ENCODE measurements at places on chromosomes 7 and 10.

DNA sequence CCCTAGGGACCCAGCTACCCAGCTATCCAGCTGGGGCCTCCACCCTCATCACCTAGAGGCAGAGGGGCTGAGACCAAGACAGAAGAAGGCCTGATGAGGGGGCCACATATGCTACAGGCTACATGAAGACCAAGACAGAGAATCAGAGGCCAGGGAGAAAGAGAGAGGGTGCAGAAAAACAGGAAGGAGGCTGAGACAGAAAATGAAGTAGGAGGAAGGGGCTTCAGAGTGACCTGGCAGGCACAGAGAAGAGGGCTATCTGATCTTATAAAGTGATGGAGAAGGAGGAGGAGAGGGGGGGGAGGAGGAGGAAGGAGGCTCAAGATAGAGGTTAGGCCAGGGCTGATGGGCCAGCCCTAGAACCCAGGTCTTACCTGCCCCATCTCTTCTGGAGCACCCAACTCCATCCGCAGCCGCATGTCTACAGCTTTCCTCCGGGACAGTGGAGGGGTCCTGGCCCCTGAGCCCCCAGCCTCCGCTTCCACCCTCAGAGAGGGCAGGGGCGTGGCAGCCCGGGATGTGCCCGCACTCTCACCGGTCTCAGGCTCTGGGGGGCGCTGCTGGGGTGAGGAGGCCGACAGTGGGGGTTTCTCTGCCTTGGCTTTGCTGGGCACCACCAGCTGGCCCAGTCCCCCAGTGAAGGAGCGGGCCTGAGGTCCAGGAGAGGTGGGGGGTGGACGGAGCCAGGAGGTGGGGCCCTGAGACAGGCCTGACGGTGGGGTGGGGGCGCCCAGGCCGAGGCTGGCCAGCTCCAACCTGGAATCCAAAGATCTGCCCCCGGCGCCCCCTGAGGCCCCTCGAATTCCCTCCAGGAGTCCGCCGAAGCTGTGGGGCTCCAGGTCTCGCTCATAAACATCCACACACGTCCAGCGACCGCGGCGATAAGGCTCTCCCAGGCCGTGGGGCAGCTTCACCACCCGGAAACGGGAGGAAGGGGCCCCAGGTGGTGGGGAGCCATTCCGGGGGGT is 1.8 kb downstream of the TSC22D4 start:
- DNase-seq: no peak

GRCh38 chr10:107269626-107270025 is 105.1 kb upstream of the SORCS1 start:
- no peak for DNase-seq

GRCh38 chr7:5484921-5485320 is 61.3 kb upstream of the TNRC18 start:
- DNase-seq: no peak

- DNase-seq: no peak
Measured at GRCh38 chr7:158731761-158732160, 27.2 kb upstream of the NCAPG2 start.

- no peak for DNase-seq
Measured at GRCh38 chr10:88966797-88967196, 14.2 kb upstream of the ACTA2 start.

- DNase-seq: no peak
Measured at GRCh38 chr10:94108200-94108599, 114.5 kb downstream of the PLCE1 start.

GRCh38 chr7:85638394-85638793 is 451.5 kb upstream of the SEMA3D start:
- DNase-seq: no peak

GRCh38 chr10:79166741-79167140 is 98.0 kb downstream of the ZMIZ1 start:
- DNase-seq: no peak

GRCh38 chr10:131758062-131758938 is 142.5 kb upstream of the PPP2R2D start:
- no peak for DNase-seq

DNA sequence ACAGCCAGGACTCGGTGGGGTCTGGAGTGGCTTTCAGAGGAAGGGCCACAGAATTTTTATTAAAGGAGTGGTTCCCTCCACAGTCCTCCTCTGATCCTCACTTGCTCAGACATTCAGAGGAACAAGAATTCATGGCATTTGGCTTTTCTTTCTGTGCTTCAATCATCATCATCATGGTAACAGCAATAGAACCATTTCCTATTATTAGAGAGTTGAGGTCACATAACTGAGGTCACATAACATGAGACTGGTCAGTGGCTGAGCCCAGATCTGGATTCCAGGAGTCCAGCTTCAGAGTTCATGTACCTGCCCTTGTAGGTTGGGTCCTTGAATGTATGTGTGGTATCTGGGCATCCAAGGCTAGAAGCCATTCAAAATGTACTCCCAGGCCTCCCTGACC is 177.3 kb upstream of the GRB10 start:
- DNase-seq: no peak

DNA sequence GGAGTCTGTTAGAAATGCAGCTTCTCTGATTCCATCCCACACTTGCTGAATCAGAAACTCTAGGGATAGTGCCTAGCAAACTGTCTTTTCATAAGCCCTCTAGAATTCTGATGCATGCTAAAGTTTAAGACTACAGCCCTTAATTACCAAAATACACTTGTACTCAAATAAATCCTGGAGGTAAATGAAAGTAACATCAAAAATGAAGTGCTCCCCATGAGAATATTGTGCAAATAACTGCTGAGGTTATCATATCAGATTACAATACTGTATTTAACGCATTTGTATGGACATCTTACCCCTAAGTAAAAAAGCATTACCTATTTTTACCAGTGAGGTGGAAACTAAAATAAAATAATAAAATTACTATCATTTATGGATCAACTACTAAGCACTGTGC is 104.7 kb downstream of the CHCHD3 start:
- no peak for DNase-seq

GRCh38 chr7:38702002-38702535 is 70.9 kb upstream of the AMPH start:
- DNase-seq: no peak

- no peak for DNase-seq
Measured at GRCh38 chr10:133415752-133416151, 8.7 kb downstream of the SPRN start.
